Fibroblast of pulmonary artery (primary cell): ENCODE measurements at places on chromosomes 5 and 9.

GRCh38 chr5:35012796-35013195, 35.0 kb downstream of the AGXT2 start:
- DNase-seq = no peak

DNA sequence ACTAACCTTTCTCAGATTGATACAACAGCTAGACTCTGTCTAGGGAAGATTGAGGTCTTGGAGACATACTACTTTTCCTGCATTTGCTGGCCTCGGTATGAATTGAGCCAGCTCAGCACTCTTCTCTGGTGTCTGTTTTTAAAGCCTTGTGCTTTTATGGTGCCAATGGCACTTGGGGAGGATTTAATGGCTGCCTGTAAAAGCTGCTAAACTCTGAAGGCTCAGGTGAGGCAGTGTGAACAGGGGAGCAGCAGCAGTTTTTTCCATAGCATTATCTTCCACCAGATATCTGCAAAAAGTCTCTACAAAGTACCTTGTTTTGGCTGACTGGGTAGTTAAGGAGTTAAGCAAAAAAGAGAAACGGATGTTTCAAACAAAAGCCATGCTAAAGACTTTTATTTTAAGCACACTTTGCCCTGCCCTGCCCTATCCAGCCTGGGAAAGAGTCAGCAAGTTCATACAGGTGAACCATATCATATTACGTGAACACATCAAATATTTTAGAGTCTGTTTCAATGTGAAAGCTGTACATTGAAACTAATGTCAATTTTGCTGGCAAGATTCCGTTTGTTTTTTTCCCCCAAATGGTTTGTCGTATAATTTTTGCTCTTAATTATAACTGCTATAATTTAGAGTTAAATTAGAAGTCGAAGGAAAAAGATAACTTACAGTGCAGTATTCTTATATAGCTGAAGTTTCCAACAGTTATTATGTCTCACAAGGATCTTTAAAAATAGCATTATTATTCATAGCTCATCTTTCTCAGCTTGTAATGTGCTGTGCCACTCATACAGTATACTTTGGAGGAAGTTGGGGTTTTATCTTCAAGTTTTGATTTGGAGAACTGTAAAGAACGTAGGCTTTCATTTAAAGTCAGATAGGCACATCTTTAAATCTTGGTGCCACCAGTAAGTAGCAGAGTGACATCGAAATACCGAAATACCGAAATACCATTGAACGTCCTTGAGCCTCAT, 424.1 kb upstream of the CD180 start:
- DNase-seq = no peak

DNA sequence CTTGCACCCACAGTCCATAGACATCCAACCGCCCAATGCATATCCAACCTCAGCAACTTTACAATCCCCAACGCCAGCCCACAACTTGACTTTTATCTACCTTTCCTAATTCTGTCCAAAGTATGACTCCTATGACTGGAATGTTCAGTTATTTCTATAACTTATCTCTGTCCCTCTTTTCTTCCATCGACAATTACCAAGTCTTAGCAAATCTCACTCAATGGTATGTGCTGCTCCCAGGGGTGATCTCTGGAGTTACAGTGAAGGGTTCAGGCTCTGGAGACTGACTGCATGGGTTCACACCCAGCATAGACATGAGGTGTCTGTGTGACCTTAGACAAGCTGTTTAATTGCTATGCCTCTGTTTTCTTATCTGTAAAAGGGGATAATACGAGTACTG, 106.9 kb downstream of the SPOCK1 start:
- peak; percentile 13 for DNase-seq

DNA sequence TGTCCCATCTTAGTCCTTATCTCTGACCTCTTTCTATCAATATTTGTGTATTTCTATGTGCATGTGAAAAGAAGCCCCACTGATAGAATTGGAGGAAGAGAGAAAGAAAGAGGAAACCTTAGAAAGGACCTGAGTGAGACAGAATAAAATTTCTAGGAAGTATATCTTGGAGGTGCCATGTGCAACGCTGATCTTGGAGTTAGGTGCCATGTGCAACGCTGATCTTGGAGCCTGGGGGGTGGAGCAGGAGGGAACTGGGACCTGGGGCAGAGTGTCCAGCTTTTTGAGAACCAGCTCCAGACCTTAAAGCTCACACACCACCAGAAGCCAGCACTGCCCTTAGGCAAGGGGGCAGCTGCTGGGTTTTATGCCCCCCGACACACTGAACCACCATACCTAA, 89.4 kb downstream of the SHC3 start:
- no peak for DNase-seq

- DNase-seq = no peak
Measured at GRCh38 chr9:126027566-126027965, 280.4 kb downstream of the PBX3 start.

GRCh38 chr9:109440797-109441287, 57.3 kb downstream of the PTPN3 start:
- peak; percentile 91 for DNase-seq

DNA sequence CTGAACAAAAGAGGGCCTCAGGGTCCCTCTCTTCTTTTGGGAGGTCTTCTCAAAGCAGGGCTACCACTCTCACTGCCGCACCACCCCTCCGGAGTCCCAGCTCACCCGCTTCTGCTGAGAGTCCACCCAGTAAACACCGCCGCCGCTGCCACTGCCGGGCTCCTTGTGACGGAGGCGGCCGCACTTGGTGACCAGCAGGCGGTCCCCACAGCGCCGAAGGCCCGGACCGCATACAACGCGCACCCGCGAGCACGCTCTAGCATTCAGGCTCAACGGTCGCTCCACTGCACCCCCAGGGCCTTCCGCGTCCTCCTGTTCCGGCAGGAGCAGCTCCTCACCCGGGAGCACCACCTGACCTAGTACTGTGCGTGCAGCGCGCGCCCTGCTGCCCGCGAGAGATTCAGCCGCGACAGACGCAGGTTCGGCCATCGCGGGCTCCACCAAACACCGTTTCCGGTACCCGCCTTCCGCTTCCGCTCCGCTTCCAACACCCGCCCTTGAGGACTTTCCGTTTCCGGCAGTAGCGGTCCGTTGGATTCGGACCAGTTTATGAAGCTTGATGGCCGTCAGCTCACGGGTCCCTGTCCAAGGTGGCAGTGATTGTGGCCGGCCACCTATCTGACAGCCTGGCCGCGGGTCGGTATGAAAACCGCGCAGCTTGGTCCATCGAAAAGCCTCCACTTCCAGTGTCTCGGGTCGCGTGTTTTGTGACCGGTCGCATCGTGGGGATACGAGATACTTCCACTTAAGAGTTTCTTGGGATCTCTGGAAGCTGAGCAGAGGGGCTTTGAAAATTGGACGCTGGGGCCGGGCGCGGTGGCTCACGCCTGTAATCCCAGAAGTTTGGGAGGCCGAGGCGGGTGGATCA, at the start of gene EXOSC3:
Gene EXOSC3, minus strand, starts transcription at position 449 of the 868 bp plus-strand sequence. Its CDS starts 20 bp downstream, at position 429.
- peak; percentile 91 for DNase-seq

DNA sequence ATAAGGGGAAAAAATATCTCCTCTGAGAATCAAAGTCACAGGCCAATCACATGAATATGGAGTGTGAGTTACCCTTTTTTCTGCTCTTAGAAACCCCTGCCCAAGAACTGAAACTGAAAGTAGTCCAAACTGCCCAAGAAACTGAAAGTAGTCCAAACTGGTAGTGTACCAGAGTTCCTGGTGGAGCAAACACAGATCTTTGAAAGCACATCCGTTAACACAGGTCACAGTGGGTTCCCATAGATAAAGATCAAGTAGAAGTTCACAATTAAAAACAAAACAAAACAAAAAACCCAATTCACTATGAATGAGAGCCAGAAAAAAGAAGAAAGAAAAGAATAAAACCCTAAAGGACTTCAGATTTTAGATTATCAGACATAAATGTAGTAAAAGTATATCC, 332.4 kb upstream of the EFNA5 start:
- DNase-seq = peak; percentile 50

- no peak for DNase-seq
Measured at GRCh38 chr9:19481971-19482404, 73.2 kb downstream of the ACER2 start.

DNA sequence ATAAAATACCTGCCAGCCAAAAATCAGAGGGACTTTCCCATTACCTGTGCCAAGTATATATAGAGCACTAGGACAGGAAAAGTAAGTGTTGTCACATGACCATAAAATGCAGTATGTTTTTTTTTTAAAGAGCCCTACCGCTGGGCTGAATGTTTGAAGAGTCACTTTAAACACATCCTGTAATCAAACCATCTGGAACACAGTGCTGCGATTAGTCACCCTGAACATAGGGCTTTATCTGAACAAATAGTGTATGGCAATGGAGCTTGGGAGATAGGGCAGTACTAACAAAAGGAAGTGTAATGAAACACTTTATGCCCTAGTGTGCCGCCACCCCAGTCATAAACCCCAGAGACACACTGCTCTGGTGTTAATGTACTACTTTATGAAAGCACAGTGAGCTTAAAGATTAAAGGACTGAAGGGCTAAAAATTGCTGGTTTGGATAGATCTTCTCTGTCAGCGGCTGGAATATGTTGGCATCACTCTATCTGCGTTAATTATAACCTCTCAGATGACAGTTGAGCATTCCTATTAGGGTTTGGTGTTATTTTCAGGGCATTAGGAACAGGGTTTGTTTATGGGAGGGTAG, 90.4 kb downstream of the ZNF608 start:
- peak; percentile 83 for DNase-seq

DNA sequence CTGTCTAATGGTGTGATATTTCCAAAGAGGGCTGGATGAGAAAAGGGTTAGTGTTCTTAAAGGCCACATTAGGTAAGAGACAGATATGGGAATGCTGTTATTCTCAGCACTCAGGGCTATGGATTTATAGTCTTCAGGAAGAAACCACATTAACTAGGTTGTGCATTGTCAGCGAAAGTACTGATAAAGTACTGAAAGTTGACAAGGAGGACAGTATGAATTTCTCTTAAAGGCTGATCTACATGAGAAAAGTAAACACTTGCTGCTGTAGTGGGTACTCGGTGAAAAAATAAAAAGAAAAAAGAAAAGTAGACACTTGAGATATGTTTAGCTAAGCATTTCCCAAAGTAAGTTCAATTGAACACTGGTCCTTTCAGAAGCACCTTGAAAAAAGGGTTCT, 381.0 kb upstream of the RPS23 start:
- no peak for DNase-seq

GRCh38 chr5:90184764-90185163, 224.8 kb downstream of the CETN3 start:
- DNase-seq = no peak

DNA sequence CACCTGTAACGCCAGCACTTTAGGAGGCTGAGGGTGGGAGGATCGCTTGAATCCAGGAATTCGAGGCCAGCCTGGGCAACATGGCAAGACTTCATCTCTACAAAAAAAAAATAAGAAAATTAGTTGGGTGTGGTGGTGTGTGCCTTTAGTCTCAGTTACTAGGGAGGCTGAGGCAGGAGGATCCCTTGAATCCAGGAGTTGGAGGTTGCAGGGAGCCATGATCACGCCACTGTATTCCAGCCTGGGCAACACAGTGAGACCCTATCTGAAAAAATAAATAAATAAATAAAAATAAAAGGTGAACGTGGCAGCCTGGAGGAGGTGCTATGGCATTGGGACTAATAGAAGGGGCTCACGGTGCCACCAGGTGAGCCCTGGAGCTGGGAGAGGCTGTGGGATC, 7.1 kb downstream of the FGFR4 start:
- no peak for DNase-seq

GRCh38 chr5:1881098-1881572, 1.6 kb downstream of the IRX4 start:
- DNase-seq = peak; percentile 26

DNA sequence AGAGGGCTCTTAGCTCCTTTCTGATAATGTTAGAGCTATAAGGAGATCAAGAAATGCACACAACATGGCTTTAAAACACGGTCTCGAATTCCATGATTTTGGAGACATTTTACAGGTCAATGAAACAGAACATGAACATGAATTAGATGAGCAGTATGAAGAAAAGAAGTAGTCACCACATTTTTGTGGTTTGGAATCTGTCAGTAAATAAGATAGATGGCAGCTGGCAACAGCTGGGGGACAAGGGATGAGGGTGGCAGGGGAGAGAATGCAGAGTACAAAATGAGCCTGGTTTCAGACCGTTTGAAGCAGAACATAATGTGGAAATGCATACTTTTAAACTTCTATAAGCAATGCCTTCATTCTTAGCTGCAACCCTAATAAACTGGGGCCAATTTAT, 107.1 kb downstream of the OXCT1 start:
- DNase-seq = peak; percentile 70

GRCh38 chr9:123929177-123929869, 603 bp downstream of the DENND1A start:
- no peak for DNase-seq
